ENCODE measurements at places on chromosomes 11 and 22. TPM values are rescaled to one million over a fixed set of nuclear protein-coding genes. Genes with fewer than 3 reads are reported as not detected.
A peak's percentile ranks its signal among the peaks of the same experiment; 100 is the strongest.

- H3K4me1 ChIP-seq: no peaks in the 10 kb centered on the region
- H3K36me3 ChIP-seq: no peaks in the 10 kb centered on the region
- H3K27me3 ChIP-seq: no peaks in the 10 kb centered on the region
- DNase-seq: no peak
- H3K27ac ChIP-seq: no peak overlapping the region
These were observed 510.2 kb downstream of the METTL15 start for GRCh38 chr11:28618416-28618815.

The RPS3 gene
- total RNA-seq: 4,906 TPM

- H3K36me3 ChIP-seq: peaks cover 74% of the 10 kb centered on the region
- peak; percentile 85 for DNase-seq
- H3K4me3 ChIP-seq: peak overlapping the region; percentile 45
- H3K4me1 ChIP-seq: peaks cover 62% of the 10 kb centered on the region
- H3K27me3 ChIP-seq: no peaks in the 10 kb centered on the region
These were observed 41.8 kb upstream of the SORL1-AS1 start for GRCh38 chr11:121494355-121495099.

The MMP8 gene
- not detected for total RNA-seq

The P4HA3 gene
- not detected for total RNA-seq

The ZNF408 gene
- total RNA-seq: 9.2 TPM

DNA sequence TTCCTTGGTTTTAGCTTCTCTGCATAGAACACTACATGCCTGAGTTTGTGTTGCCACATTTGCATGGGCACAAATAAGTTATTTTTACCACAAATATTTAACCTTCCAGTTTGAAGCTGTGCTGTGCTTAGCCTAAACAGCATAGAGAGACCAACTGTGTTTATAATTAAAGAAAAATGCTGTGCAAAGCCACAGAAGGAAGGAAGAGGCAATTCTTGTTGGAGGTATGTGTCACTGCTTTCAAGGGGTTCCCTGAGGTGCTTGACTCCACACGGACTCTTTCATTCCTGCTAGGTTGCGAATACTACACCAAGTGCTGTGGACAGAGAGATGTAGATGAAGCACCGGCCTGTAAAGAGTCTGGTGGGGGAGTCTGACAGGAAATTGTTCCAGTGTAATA lies 47.6 kb upstream of the OLFML1 start:
- no peak for DNase-seq
- peaks cover 13% of the 10 kb centered on the region for H3K4me1 ChIP-seq
- H3K4me3 ChIP-seq: no peak overlapping the region
- H3K27ac ChIP-seq: no peak overlapping the region
- no peaks in the 10 kb centered on the region for H3K27me3 ChIP-seq

- no peaks in the 10 kb centered on the region for H3K4me1 ChIP-seq
- no peaks in the 10 kb centered on the region for H3K36me3 ChIP-seq
- no peak overlapping the region for H3K27ac ChIP-seq
- no peak for DNase-seq
- H3K27me3 ChIP-seq: peaks cover 4% of the 10 kb centered on the region
These were observed 89.6 kb downstream of the ARL14EP start for GRCh38 chr11:30412509-30412908.

DNA sequence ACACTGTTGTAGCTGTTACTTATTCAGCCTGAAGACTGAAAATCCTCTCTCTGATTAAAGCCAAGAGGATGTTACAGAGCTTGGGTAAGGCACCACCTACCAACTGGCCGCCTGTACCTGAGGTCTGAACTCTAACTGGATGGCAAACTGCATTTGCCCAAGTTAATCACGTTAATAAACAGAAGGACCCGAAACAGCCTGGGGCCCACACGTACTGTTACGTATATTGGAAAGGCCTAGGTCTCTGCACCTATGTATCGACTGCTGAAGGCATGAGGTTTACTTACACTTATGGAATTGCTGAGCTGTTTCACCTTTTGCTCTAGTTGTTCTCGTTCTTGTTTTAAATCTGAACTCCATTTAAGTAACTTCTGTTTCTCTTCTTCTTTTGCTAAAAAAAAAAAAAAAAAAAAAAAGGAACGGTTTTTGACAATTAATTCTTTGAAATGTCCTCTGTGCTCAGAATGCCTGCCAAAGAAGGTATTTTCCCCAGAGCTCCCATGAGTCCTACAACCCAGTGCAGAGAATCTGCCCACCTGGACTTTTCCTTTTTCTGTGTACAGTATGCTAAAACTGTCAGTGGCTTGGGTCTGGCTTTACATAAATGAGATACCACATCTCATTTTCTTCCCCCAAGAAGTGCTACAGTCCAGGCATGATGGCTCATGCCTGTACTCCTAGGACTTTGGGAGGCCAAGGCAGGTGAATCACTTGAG lies 13.1 kb downstream of the LARGE2 start:
- no peak for DNase-seq
- no peak overlapping the region for H3K4me3 ChIP-seq
- no peak overlapping the region for H3K27ac ChIP-seq
- H3K36me3 ChIP-seq: peaks cover 2% of the 10 kb centered on the region
- no peaks in the 10 kb centered on the region for H3K27me3 ChIP-seq

- peaks cover 8% of the 10 kb centered on the region for H3K36me3 ChIP-seq
- no peak for DNase-seq
- no peaks in the 10 kb centered on the region for H3K27me3 ChIP-seq
- no peak overlapping the region for H3K4me3 ChIP-seq
- no peak overlapping the region for H3K27ac ChIP-seq
- peaks cover 13% of the 10 kb centered on the region for H3K4me1 ChIP-seq
These were observed 2.2 kb upstream of the KCNQ1OT1 start for GRCh38 chr11:2701898-2702434.

The RFPL2 gene
- not detected for total RNA-seq

The FOLR2 gene
- total RNA-seq: not detected

- peaks cover 41% of the 10 kb centered on the region for H3K4me1 ChIP-seq
- H3K4me3 ChIP-seq: no peak overlapping the region
- no peak overlapping the region for H3K27ac ChIP-seq
- H3K36me3 ChIP-seq: peaks cover 2% of the 10 kb centered on the region
- no peaks in the 10 kb centered on the region for H3K27me3 ChIP-seq
These were observed 244.9 kb downstream of the CASP12 start for GRCh38 chr11:104653407-104653806.

DNA sequence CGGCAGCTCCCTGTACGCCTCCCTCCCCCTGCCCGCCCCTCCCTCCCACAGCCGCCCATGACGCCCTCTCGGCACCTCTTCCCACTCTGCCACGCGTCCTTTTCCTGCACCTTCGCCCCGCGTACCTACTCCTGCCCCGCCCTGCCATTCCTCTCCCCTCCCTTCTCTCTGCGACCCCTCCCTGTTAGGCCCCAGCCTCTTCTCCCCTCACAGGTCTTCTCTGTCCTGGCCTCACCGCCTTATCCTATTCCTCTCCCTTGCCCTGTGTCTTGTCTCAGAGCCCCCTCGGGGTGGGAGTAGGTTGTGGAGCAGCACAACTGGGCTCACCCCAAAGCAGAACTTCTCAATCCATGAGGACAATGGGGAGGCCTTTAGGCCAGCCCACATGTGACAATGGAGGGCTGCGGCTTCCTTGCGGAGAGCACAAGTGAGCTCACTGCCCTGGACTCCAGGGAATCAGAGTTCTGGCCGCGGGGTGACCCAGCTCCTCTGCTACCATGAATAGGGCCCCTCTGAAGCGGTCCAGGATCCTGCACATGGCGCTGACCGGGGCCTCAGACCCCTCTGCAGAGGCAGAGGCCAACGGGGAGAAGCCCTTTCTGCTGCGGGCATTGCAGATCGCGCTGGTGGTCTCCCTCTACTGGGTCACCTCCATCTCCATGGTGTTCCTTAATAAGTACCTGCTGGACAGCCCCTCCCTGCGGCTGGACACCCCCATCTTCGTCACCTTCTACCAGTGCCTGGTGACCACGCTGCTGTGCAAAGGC lies 539 bp downstream of the SLC35C1 start:
- peak overlapping the region; percentile 88 for H3K27ac ChIP-seq
- peaks cover 11% of the 10 kb centered on the region for H3K36me3 ChIP-seq
- no peaks in the 10 kb centered on the region for H3K27me3 ChIP-seq

DNA sequence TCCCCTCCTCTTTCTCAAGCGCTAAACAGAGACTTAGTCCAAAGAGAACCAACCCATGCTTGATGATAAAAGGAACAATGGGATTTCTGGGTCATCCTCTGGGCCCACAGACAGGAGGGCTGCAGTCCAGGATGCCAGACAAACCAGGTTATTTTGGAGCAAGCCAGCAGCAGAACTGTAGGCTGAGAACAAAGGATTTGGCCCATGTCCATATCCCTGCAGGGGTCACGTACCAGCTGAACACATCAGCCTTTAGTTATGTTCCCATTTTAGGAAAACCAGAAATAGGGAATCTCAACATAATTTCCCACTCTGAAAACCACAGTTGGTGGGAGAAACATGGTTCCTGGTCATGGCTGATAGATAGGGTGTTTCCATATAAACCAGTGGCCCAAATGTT lies 533.6 kb upstream of the CADM1 start:
- peaks cover 3% of the 10 kb centered on the region for H3K27me3 ChIP-seq
- H3K36me3 ChIP-seq: no peaks in the 10 kb centered on the region
- H3K27ac ChIP-seq: no peak overlapping the region
- DNase-seq: no peak
- H3K4me1 ChIP-seq: no peaks in the 10 kb centered on the region
